ENCODE measurements at places on chromosomes 7 and 10.

- no peak overlapping the region for H3K4me3 ChIP-seq
- no peaks in the 10 kb centered on the region for H3K27me3 ChIP-seq
- H3K4me1 ChIP-seq, result no peaks in the 10 kb centered on the region
- peaks cover 12% of the 10 kb centered on the region for H3K36me3 ChIP-seq
Observed at GRCh38 chr7:152351168-152351567, 84.6 kb downstream of the KMT2C start.

DNA sequence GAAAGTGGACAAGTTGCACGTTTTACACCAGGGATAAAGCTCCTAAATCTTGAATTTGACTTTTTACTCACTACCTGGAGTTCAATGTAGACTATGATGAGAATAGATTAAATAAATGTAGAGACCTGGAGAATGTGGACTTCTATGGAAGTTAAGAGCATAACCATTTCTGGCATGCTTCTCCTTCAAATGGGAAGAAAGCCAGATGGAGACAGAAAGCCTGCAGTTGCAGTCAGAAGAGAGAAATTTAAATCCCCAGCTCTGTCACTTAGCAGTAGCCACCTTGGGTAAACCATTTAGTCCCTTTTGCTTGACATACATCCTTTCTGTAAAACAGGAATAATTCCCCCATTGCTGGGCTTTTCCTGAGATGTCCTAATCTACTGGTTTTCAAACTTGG, 355.3 kb upstream of the AUTS2 start:
- H3K4me1 ChIP-seq, result no peaks in the 10 kb centered on the region
- no peak overlapping the region for H3K4me3 ChIP-seq
- no peak overlapping the region for H3K27ac ChIP-seq
- no peak for DNase-seq
- no peaks in the 10 kb centered on the region for H3K36me3 ChIP-seq
- no peaks in the 10 kb centered on the region for H3K27me3 ChIP-seq

GRCh38 chr10:48744587-48744986, 59.9 kb downstream of the WDFY4 start:
- no peak overlapping the region for H3K4me3 ChIP-seq
- DNase-seq, result no peak
- no peak overlapping the region for H3K27ac ChIP-seq
- H3K4me1 ChIP-seq, result no peaks in the 10 kb centered on the region

DNA sequence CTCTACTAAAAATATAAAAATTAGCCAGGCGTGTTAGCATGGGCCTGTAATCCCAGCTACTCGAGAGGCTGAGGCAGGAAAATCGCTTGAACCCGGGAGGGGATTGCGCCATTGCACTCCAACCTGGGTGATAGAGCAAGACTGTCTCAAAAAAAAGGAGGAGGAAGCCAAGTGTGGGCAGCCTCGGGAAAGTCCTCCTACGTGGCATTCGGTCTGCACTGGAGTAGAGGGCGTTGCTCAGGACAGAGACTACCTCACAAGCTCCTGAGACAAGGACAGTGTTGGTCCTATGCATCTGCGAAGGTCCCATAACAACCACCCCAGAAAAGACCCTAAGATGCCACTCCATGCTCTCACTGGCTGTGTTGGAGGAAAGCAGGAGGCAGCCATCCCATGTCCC, 10.0 kb upstream of the SERPINE1 start:
- no peaks in the 10 kb centered on the region for H3K27me3 ChIP-seq
- no peaks in the 10 kb centered on the region for H3K36me3 ChIP-seq
- H3K27ac ChIP-seq, result peak overlapping the region; percentile 39
- peaks cover 8% of the 10 kb centered on the region for H3K4me1 ChIP-seq
- peak; percentile 83 for DNase-seq
- no peak overlapping the region for H3K4me3 ChIP-seq

- H3K36me3 ChIP-seq, result no peaks in the 10 kb centered on the region
- DNase-seq, result peak; percentile 59
- H3K27ac ChIP-seq, result no peak overlapping the region
- H3K4me3 ChIP-seq, result no peak overlapping the region
- H3K4me1 ChIP-seq, result peaks cover 6% of the 10 kb centered on the region
Observed at GRCh38 chr10:90644165-90644564, 213.7 kb downstream of the HTR7 start.

DNA sequence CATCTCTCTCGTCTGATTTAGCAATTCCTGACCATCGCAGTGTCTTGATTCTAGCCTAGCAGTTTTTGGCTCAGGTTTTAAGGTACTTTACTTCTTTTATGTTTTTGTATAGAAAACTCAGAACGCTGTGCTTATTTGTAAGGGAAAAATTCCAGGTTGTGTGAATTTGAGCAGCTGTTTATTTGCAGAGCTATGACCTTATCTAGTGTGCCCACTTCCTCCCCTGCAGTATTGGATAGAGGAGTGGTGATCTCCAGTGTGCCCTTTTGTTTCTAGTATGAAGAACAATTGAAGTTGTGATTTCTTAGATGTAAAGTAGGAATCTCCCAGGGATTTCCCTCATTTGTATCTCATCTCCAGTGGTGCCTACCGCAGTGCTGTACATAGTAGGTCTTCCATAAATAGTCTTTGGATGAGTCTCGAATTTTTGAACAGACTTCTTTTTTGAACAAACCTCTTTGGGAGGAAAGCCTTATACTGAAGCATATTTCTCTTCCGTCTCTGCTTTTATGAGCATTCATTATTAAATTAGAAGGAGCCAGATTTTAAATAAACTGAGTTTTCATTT, 40.0 kb downstream of the GARS1 start:
- H3K4me3 ChIP-seq, result no peak overlapping the region
- H3K27ac ChIP-seq, result no peak overlapping the region
- no peaks in the 10 kb centered on the region for H3K4me1 ChIP-seq
- H3K27me3 ChIP-seq, result no peaks in the 10 kb centered on the region
- H3K36me3 ChIP-seq, result peaks cover 37% of the 10 kb centered on the region

DNA sequence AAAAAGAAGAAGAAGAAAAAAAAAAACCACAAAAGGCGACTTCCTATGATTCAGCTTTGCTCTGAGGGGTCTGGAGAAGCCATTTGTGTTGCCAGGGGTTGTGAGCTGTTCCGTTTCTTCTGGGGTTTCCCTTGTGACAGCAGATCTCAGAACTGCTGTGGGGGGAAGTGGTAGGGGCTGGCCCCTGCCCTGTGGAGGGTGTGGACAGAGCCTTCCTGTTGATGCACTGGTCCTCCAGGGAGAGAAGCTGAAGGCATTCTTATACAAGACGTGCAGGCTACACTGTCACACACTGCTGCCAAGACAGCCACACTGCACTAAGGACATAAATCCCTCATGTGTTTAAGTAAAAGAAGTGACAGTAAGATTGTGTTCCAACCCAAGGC, 17.3 kb upstream of the CSGALNACT2 start:
- no peak overlapping the region for H3K4me3 ChIP-seq
- H3K27ac ChIP-seq, result no peak overlapping the region
- no peaks in the 10 kb centered on the region for H3K27me3 ChIP-seq
- no peaks in the 10 kb centered on the region for H3K4me1 ChIP-seq
- DNase-seq, result peak; percentile 22
- no peaks in the 10 kb centered on the region for H3K36me3 ChIP-seq

DNA sequence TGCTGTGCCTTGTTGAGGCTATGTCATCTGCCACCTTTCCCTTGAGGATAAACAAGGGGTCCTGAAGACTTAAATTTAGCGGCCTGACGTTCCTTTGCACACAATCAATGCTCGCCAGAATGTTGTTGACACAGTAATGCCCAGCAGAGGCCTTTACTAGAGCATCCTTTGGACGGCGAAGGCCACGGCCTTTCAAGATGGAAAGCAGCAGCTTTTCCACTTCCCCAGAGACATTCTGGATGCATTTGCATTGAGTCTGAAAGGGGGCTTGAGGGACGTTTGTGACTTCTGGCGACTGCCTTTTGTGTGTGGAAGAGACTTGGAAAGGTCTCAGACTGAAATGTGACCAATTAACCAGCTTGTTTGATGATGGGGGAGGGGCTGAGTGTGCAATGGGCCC, 52.5 kb downstream of the VWA2 start:
- H3K4me3 ChIP-seq, result no peak overlapping the region
- no peak overlapping the region for H3K27ac ChIP-seq
- no peaks in the 10 kb centered on the region for H3K27me3 ChIP-seq

GRCh38 chr10:49277973-49278372, 21.0 kb upstream of the C10orf71 start:
- no peak overlapping the region for H3K4me3 ChIP-seq
- H3K4me1 ChIP-seq, result peaks cover 28% of the 10 kb centered on the region
- no peak for DNase-seq
- H3K36me3 ChIP-seq, result no peaks in the 10 kb centered on the region

DNA sequence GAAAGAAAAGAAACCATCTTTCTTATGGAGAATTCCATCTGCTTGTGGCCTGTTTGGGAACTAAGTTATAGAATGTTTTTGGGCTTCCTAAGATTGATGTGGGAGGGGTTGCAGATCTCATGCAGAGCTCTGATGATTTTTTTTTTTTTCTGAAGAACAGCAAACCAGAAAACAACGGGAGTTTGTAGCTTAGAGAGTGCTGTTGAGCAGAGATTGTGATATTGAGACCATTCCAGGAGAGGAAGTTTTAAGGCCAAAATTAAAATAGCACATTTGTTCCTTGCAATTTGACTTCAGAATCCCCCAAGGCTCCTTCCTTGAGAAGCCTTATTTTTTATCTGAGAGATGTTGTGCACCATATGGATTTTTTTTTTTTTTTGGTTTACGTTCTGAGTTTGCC, 159.5 kb upstream of the NRP1 start:
- no peaks in the 10 kb centered on the region for H3K36me3 ChIP-seq
- no peak for DNase-seq
- H3K4me3 ChIP-seq, result no peak overlapping the region

GRCh38 chr7:33776788-33777187, 128.6 kb upstream of the BMPER start:
- no peaks in the 10 kb centered on the region for H3K36me3 ChIP-seq
- no peaks in the 10 kb centered on the region for H3K27me3 ChIP-seq
- no peak overlapping the region for H3K4me3 ChIP-seq
- H3K4me1 ChIP-seq, result no peaks in the 10 kb centered on the region
- no peak for DNase-seq
- H3K27ac ChIP-seq, result no peak overlapping the region

DNA sequence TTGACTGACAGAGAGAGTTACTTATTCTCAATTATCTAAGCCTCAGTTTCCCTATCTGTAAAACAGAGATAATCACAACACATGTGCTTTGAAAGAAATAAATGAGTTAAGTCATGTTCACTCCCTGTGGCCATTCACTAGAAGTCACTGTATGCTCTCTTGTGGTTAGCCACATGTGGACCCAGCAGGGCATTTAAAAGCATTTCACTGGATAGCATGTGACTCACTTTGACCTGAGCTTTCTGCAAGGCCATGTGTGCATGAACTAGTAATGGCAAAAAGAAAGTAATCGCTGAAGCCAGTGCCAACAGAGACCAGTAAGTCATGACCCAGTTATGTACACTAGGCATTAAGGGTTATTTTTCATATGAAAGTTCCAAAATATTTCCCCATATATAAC, 557.0 kb upstream of the IGFBP3 start:
- H3K4me3 ChIP-seq, result no peak overlapping the region
- no peak for DNase-seq
- H3K36me3 ChIP-seq, result no peaks in the 10 kb centered on the region

- H3K27ac ChIP-seq, result no peak overlapping the region
- DNase-seq, result no peak
- H3K36me3 ChIP-seq, result no peaks in the 10 kb centered on the region
- H3K27me3 ChIP-seq, result no peaks in the 10 kb centered on the region
- H3K4me1 ChIP-seq, result no peaks in the 10 kb centered on the region
- no peak overlapping the region for H3K4me3 ChIP-seq
Observed at GRCh38 chr10:129761981-129762956, 201.8 kb downstream of the EBF3 start.

- H3K4me3 ChIP-seq, result no peak overlapping the region
- H3K36me3 ChIP-seq, result no peaks in the 10 kb centered on the region
- H3K4me1 ChIP-seq, result peaks cover 67% of the 10 kb centered on the region
- peak overlapping the region; percentile 80 for H3K27ac ChIP-seq
- no peaks in the 10 kb centered on the region for H3K27me3 ChIP-seq
Observed at GRCh38 chr10:79178070-79178576, 109.4 kb downstream of the ZMIZ1 start.

DNA sequence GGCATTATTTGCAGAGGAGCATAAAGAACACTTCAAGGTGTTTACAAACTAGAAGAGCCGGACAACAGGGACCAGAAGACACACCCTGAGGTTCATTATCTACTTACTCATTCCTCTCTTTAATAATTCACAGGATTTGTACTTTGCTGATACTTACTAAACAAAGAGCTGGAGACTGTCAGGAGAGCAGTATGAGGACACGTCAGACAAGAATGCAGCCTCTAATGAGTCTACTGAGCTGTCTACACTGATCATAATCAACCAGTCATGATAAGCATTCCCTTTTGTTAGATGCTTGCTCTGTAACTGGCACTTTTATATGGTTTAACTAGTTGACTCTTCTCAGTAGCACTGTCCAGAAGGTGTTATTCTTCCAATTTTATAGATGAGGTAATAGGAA, 243.3 kb upstream of the CDC14C start:
- no peak overlapping the region for H3K4me3 ChIP-seq
- peak overlapping the region; percentile 24 for H3K27ac ChIP-seq
- peaks cover 28% of the 10 kb centered on the region for H3K4me1 ChIP-seq
- no peak for DNase-seq
- H3K27me3 ChIP-seq, result no peaks in the 10 kb centered on the region

GRCh38 chr7:69827558-69827957, 229.3 kb downstream of the AUTS2 start:
- H3K27me3 ChIP-seq, result no peaks in the 10 kb centered on the region
- no peaks in the 10 kb centered on the region for H3K36me3 ChIP-seq
- no peak overlapping the region for H3K4me3 ChIP-seq
- no peak overlapping the region for H3K27ac ChIP-seq
- no peak for DNase-seq

DNA sequence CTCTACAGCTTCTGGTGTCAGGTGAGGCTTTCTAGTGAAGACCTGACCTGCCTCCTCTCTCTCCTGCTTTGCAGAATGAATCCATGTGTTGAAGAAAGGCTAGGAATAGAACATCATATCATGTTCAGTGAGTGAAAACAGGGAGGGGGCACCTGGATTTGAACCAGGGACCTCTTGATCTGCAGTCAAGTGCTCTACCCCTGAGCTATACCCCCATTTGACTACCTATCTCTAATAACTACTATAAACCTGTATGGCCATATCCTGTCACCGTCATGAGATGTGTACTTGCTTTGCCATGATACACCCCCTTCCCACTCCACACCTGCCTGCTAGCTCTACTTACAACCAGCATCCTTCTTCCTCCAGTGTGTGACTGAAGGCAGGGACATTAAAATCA, 91.3 kb upstream of the ZNF746 start:
- no peaks in the 10 kb centered on the region for H3K4me1 ChIP-seq
- H3K4me3 ChIP-seq, result no peak overlapping the region
- H3K27ac ChIP-seq, result no peak overlapping the region
- no peaks in the 10 kb centered on the region for H3K27me3 ChIP-seq
- peaks cover 5% of the 10 kb centered on the region for H3K36me3 ChIP-seq

All from cardiac muscle cell (in vitro differentiated cells and primary cell).